Mammary epithelial cell (primary cell): ENCODE measurements at places on chromosomes 1 and 21.

DNA sequence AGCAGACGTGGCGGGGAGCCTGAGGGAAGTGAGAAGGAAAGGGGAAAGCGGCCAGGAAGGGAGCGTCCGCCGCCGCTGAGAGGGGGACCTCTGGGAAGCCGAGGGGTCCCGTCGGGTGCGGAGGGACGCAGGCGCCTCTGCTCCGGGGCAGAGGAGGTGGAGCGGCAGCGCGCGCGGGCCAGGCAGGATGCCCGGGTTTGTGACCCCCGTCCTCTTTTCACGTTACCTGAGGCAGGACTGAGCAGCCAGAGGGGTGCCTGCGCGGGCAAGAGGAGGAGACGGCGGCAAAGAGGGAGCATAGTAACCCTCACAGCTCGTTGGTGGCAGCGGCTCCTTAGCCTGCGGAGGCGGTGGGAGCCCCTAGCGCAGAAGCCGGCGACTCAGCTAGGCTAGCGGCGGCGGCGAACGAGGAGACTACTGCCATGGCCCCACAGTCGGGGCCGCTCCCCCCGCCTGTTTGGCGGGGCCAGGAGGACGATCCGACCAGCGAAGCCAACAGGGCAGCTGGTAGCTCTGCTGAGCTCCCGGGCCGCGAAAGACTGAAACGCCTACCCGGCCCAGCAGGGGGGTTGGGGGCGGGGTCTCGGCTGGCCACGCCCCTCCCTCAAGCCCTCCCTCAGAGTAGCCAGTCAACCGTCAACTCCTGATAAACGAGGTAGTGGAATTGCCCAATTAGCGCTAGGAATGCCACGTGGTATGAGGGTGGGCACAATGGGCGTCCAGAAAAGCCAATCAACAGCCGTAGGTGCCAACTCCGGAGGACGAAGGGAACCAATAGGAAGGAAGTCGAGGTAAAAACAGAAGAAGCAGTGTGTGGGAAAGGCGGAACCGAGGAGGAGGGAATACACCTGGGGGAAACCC, at the start of gene TESK2:
Gene TESK2, minus strand, starts transcription at position 538 of the 861 bp plus-strand sequence. CDS start 33,378 bp downstream, outside the sequence.
- DNase-seq = peak; percentile 100

- DNase-seq = no peak
Observed at GRCh38 chr1:180258290-180258689, 28.2 kb downstream of the LHX4 start.

GRCh38 chr1:233962878-233963277, 58.4 kb downstream of the SLC35F3 start:
- DNase-seq = no peak

GRCh38 chr1:106492880-106493279, 563.6 kb upstream of the PRMT6 start:
- DNase-seq = no peak
